HepG2 (cell line): ENCODE measurements at places on chromosomes 11 and 22. TPM values are rescaled to one million over a fixed set of nuclear protein-coding genes. Genes with fewer than 3 reads are reported as not detected.
A peak's percentile ranks its signal among the peaks of the same experiment; 100 is the strongest.

GRCh38 chr11:118791961-118792569 is 1.1 kb upstream of the DDX6 start:
- DNase-seq = no peak

DNA sequence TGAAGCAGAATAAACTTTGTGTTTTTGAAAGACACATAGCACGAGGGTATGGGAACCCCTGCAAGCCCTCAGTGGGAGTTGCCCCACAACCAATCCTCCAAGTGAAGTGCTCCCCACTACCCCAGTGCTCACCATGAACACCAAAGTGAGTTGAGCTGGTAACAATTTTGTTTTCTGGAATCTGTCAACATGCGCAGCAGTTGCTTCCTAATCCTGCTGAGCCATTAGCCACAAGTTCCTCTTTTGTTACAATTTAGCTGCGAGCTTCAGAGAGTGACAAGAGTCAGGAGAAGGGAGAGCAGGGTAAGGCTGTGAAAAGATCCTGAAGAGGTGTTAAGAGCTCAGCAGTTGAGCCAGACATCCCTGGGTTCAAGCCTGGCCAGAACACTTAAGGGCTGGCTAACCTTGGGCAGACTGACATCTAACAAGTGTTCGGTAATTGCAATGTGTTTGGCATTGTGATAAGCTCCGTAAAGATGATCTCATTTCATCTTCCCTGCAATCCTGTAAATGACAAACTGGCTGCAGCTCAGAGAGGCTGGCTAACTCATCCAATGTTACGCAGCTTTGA is 24.1 kb upstream of the ASPHD2 start:
- no peak for DNase-seq

DNA sequence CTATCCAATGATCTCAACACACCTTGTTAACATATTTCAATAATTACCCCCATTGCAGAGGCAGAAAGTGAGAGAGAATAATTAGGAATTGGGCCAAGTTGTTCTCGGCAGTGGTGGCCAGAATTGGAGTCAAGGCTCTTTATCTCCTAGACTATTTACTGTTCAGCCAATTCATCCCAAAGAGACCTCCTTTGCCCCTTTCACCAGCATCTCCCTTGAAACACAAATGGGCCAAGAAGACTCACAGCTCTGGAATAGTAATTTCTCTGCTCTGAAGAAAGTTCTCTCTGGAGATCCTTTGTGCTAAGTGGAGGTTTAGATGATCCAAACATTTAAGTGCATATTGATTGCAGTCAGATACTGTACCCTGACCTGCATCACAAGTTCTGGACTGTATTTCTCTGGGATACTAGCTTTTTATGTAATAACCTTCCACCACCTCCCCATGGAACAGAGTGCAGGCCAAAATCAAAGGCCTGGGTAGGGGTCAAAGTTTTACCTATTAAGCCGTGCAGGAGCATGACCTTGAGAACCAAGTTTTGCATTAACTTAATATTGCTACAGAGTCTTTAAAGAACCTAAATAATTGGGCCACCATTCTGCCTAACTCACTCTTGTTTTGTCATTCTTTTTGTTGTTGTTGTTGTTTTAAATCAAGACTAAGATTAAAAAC is 19.6 kb upstream of the CADM1 start:
- DNase-seq = peak; percentile 54

GRCh38 chr11:133808393-133809140 is 36.7 kb downstream of the SPATA19 start:
- no peak for DNase-seq

The TSGA10IP gene
- total RNA-seq = not detected in 2 replicates

The TRIM29 gene
- 0.84 and 0.86 TPM in 2 replicates for total RNA-seq

The C22orf42 gene
- not detected in 2 replicates for total RNA-seq

The ABCG4 gene
- not detected in 2 replicates for total RNA-seq

The TMEM45B gene
- total RNA-seq = 17.3 and 29.1 TPM in 2 replicates

The OR8D4 gene
- total RNA-seq = not detected in 2 replicates

The ZNF214 gene
- total RNA-seq = 1.9 and 2.6 TPM in 2 replicates
